ENCODE measurements at places on chromosomes 3 and 15.

DNA sequence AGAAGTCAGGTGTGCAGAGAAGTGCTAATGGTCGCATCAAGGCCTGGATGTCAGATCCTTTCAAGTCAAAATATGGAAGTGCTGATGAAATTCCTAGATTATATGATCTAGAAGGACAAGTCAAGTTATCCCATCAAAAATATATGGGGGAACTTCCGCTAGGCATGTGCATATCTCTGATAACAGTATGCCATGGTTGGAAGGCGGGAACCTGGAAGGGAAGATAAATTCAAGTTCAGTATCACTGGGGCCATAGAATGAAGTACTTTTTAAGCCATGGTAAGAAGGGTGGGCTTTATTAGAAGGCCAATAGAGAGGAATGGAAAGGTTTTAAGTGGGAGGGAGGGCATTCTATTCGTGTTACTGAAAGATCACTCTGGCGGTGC is 38.3 kb downstream of the MITF start:
- DNase-seq = no peak

DNA sequence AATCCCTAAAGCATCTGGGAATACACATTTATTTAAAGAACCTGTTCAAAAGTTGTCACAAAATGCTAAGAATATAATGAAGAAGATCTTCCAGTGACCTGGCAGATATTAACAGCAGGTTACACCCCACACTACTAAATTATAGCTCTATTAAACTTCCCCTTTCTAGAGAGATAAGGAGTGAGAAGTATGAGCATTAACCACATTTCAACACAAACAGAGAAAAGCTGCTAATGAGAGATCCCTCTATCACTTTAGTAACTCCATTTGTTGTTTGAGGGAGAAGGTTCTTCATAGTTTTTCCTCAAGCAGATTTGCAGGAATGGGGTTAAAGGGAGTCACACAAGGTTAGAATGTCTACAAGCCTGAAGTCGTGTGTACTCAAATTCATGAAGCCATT is 3.6 kb downstream of the COL8A1 start:
- DNase-seq = no peak

- DNase-seq = no peak
Measured at GRCh38 chr15:59196416-59196815, 10.2 kb upstream of the LDHAL6B start.

DNA sequence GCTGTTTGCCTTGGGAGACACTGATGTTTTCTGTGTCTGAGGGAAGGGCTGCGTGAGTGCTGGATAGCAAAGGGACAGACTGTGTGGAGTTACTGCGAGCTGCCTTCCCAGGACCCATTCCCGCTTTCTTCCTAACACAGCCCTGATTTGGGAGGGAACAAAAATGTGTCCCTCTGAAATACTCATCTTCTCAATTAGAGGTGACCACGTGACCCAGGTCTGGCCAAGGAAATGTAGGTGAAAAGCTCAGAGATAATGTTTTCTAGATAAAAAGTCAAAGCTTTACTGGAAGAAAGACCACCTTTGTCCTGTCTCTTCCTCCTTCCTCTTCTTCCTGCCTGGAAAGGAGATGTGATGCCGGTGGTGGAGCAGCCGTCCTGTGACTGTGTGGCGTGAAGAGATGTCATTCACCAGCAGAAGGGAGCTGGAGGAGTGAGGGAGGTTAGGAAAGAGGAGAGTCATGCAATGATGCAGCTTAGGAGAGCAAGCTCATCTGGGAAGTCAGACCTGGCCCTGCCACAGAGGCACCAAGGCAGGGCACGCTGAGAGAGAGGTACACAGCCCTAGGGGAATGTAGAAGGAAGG is 105.6 kb downstream of the CHSY1 start:
- no peak for DNase-seq

DNA sequence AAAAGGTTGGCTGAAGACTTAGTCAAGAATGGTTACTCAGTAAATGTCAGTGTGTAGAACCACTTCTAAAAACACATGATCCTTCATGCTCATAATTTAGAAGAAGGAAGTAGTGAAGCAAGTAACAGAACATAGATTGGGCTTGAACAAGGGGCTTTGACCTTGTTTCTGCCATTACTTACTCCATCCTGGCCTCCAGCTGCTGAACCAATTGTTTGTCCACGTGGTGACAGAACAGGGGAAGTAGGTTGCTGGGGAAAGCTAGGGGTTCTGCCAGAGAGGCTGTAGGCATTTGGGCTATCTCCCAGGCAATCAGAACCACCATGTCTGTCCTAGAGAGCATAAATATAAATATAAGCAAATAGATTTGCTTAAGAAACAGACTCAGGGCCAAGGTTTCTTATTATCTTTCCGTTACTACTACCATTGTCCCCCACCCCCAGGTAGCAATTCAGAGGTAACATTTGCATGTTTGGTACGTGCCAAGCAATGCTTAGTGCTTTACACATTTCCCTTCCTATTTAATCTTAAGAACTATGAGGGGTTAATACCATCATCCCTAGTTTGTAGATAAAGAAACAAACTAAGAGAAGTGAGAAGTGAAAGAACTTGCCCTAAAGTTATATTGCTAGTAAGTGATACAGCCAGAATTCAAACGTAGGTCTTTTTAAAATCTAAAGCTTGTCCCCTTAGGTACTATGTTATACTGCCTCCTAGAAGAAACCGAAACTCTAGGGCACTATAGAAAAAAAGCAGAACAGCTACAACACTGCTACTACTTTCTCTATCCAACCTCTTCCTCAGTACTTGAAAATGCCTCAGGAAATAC is 3.0 kb upstream of the SPG11 start:
- no peak for DNase-seq

GRCh38 chr3:179682426-179683080 is 29.7 kb downstream of the USP13 start:
- DNase-seq = no peak

DNA sequence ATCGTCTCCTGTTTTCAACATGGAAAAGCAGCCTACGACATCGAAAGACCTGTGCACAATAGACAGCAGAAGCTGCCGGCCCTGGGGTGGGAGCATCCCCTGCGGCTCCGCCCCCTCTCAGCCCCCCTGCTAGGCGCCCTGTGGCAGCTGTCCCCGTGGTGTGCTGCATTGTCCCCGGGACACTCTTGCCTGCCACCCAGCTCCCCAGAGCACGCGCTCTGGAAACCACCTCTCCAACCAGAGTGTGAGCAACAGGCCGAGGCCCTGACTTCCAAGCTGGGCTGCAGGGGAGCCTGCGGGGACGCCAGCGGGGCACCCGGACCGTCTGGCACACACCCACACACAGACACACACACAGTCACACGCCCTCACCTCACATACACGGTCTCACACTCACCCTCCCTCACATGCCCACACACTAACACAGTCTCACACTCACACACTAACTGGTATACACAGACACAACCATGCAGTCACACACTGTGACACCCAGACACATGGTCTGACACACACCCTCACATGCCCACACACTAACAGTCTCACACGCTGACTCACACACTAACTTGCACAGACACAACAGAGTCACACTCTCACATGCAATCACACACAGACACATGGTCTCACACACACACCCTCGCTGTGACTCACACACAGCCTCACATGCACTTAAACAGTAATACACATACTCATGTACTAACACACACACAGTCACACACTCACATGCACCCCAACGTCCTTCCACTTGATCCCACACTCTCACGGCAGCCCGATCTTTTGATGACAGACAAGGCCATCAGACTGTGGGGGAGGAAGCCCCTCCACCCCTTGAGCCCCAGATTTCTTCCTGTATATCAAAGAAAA is 94.7 kb downstream of the OCA2 start:
- DNase-seq = no peak

All from eye (tissue), 1 donor.